Inflammatory macrophage treated with lipopolysaccharide for 4 hours (primary cell): ENCODE measurements at places on chromosomes 4 and X.

DNA sequence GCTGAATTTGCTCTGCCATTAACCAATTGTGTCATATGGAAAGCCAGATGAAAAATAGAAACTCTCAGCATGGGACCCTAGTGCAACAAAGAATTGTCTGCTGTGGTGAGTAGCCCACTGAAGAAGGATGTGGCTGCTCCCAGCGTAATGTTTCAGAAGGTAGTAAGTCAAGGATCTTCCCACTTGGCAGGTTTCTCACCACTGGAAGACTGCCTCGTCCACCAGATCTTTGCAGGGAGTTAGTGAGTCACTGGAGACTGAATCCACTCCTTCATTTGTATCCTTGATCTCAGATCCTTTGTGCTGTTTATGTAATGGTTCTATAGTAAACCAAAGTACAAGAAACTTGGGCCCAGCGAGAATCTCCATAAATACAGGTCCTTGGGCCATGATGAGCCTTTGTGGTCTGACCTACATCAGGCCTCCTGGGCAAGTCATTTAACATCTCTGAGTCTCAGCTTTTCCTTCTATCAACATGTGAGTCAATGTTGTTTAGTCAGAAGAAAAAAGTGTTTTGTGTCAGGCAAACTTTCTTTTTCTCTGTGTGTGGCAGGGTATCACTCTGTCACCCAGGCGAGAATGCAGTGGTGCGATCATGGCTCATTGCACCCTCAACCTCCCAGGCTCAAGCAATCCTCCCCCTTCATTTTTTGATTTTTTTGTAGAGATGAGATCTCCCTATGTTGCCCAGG lies 78.0 kb upstream of the CCDC160 start:
- DNase-seq = no peak

DNA sequence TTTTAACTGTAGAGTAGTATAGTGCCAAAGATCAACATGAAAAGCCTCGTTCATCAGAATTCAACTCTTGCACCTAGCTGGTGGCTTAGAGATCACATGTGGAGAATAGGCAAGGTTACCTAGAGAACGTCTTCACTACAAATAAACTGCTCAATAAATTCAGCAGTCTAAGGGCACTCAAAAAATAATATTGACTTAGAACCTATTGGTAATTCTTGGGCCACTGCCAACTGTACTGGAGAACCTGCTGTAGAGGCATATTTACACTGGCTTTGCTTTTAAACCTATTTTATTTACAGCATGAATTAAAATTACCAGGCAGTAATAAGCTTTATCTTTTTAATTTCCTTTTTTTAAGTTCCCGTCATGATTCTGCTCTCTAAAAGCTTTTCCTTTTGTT lies 343.7 kb downstream of the PDHA2 start:
- no peak for DNase-seq

DNA sequence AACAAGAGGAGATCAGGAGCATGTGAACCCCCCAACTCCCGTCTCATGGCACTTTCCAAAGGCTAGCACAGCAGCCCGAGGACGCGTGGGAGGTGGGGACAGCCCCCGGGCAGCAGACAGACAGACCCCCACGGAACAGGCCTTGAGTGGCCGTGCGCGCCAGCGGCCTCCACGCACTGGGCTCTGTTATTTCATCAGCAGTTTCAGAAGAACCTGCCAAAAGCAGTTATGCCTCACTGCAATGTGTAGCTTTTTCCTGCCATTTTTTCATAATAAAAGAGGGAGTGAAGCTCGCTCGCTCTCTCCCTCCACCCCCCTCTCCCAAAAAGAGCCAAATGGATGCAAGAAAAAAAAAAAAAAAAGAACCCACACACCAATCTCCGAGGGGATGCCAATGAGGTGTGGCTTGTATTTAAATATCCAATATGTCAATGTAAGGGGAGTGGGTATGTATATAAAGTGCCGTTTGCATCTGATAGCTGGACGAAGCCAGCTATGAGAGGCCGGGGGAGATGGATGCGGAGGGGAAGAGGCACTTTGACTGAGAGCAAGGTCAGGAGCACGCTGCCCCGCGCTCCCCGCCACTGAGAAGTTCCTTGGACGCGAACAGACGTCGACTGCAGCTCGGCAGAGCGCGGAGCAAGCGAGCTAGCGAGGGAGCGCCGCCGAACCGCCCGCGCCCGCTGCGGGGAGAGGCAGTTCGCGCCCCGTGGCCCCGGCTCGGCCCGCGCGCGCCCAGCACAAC lies at the start of gene FGF16:
TSS of gene FGF16 (plus strand) at position 482 of the 745 bp plus-strand sequence. CDS start 286 bp downstream, outside the sequence.
- no peak for DNase-seq

GRCh38 chrX:10542586-10542985 lies 77.8 kb downstream of the MID1 start:
- no peak for DNase-seq

DNA sequence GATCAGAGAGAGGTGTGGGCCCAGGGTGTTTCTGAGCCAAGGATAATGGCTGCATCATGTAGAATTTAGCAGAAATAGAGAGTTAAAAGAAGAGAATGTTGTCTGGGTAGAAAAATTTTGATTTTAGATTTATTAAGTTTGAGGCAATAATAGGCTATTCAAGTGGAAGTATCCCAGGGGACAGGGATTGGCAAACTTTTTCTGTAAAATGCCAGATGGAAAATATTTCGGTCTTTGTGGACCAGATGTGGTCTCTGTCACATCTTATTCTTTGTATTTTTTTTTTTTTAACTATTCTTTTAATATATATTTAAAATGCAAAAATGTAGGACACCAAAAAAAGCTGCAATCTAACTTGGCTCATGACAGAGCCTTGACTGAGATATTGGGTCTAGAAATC lies 33.1 kb downstream of the IL15 start:
- no peak for DNase-seq

GRCh38 chr4:21885770-21886169 lies 62.8 kb downstream of the KCNIP4 start:
- DNase-seq = no peak

DNA sequence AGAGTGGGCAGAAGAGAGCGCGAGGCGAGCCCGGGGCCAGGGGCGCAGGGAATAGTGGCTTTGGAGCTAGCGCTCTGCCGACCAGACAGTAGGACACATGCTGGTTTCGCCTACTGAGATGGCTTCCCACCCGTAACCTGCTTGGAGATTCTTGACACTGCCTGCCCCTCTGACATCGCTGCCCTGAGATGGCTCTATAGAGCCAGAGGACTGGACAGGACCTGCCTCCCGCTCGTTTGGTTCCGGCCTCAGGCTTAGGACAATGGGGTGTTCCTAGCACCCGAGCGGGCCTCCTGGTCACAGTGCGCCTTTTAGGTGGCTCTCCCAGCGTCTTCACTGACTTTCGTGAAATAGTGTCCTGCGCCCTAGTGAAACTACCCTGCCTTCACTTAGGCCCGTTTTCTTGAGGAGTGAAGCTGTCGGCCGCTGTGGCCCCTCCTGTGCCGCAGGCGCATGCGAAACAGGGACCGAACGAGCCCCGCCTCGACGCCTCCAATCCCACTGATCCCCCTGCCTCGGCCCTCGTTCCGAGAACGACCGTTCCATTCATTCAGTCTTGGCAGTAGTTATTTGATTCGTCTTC lies 608 bp downstream of the TAF1 start:
- DNase-seq = peak; percentile 32

DNA sequence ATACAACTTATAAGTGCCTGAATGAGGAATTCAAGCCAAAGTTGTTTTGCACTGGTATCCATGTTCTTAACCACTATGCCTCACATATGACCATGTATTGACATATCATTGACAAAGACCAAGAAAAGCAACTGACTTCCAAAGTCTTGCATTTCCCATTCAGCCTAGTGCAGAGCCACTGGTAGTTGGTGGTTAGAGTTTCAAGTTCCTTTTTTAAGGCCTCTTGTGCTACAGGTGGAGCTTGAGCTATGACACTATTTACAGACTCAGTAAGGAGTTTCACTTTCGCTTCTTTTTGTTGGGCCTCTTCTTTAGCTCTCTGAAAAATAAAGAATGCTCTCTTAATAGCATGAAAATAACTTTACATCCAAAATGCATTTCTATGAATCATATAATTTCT lies 763.0 kb downstream of the DMD start:
- DNase-seq = peak; percentile 71

GRCh38 chrX:30283456-30284200 lies 25.6 kb downstream of the NR0B1 start:
- DNase-seq = peak; percentile 65

- no peak for DNase-seq
These were observed 178.2 kb downstream of the GBA3 start for GRCh38 chr4:22870847-22871449.

GRCh38 chr4:144450526-144450925 lies 195.4 kb upstream of the HHIP start:
- no peak for DNase-seq

DNA sequence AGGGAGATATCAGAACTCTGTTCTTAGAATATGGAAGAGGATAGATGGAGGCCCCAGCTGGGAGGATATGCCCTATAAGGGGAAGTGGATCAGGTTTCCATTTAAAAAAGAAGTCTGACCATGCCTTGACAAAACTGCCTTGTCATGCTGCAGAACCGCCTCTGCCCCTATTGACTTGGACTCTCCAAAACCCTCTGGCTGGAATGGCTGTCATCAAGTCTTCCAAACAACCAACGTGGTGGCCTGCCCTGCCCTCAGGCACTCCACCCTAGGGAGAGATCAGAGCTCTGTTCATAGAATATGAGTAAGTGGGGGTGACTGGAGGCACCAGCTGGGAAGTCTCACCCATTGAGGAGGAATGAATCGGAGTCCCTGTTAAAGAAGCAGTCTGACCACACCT lies 114.9 kb downstream of the VSIG4 start:
- peak; percentile 25 for DNase-seq

DNA sequence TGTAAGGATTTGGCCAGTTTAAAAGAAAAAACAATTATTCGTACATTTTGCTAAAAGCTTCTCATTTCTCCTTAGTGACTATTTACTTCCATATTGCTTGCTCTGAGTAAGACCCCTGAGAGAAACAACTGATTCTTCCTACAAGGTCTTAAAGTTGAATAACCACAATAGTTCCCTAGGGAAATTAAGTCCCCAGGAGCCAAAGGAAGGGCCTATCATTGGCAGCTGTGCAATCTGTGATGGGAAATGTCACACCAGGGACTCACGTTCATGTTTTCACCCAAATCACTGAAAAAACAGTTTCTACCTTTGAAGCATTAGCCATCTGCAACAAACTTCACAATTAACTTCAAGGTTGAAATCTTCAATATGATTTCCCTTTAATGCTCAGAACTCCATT lies 66.7 kb downstream of the JADE1 start:
- DNase-seq = no peak

DNA sequence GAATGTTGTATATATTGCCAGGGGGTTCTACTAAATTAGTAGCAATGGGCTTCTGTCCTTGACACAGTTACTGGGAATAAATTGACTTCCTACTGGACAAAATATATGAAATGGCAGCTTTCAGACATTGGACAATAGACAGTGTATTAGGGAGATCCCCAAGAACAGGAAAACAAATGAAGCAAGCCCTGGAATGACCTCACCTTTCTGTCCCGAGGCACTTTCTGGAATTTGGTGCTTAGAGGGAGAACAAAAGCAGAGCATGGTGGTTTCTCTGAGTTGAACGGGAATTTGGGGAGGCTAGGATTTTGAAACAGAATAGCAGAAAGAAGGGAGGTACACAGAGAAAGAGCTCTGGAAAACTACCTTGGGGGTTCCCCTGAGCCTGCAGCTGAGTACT lies 187.7 kb upstream of the MAGEB2 start:
- DNase-seq = no peak

DNA sequence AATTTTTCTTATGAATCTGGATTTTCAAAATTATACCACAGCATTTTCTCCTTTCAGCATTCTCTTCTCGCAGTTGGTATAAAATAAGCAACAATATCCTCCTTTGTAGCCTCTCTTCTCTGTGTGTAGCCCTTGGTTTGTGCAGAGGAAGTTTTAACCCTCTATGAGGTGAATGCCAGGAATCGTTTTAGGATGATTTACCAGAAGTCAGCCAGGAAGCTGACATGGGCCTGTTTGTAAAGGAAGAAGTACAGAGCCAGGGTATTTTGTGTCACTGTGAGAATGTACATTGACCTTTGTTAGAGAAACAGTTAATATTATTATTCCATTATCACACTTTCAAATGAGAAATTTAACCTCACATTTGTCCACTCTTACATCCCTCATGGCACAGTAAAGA lies 88.9 kb upstream of the RPL34 start:
- no peak for DNase-seq

DNA sequence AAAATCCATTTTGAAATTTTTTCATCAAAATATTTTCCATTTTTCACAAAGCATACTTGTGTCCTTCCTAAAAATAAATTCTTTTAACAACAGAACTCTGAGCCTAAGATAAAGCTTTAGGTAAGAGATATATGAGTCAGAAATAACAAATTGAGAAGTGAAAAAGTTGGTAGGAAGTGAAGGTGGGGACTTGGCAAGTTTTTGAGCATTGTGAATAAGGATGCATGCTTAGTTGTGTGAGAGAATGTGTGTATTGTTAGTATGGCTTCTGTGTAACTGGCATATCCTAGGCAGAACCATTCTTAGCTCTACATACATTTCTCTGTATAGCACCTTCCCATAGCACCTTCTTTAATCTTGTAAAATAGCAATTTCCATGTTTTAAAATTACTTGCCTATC lies 6.8 kb downstream of the ASB5 start:
- no peak for DNase-seq

DNA sequence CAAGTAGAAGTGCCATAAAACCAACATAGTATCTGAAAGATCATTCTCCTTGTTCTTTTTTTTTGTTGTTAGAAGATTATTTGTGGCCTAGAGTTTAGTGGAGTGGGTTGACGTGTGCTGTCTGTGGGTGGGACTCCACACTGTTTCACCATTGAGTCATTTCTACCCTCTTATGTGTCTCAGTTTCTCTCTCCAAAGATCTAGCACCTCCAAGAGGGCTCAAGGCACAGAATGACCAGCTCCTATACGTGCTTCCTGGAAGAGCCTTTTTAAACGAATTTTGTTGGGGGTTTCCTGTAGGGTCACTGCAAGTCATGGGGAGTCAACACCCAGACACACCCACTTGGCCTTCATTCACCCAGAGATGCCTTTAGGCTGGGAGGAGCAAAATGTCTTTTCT lies 150.1 kb downstream of the KLF8 start:
- no peak for DNase-seq

DNA sequence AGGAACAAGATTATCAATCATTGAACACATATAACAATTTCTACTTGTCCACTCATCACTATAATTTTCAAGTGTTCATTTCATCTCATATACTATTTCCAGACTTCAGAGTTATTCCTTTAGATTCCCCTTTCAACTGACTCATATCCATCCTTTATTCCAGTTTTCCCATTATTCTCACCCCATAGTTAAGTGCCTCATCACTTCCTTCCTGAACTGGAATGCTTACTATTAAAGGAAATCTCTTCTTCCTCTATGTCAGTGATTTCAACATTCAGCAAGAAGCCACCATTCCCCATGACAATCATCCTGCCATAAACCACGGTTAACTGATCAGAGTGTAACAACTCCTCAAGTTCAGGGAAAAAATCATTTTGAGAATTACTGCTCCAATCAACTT lies 198.9 kb downstream of the FBXO8 start:
- no peak for DNase-seq
